ENCODE measurements at places on chromosomes 13 and 19. TPM values are rescaled to one million over a fixed set of nuclear protein-coding genes. Genes with fewer than 3 reads are reported as not detected.

Gene ZFP36
- 121 TPM for total RNA-seq

GRCh38 chr13:21076253-21076652 is 14.9 kb upstream of the LATS2 start:
- no peak overlapping the region for H3K27ac ChIP-seq
- DNase-seq: no peak
- peaks cover 4% of the 10 kb centered on the region for H3K27me3 ChIP-seq
- H3K36me3 ChIP-seq: no peaks in the 10 kb centered on the region
- no peaks in the 10 kb centered on the region for H3K4me1 ChIP-seq

DNA sequence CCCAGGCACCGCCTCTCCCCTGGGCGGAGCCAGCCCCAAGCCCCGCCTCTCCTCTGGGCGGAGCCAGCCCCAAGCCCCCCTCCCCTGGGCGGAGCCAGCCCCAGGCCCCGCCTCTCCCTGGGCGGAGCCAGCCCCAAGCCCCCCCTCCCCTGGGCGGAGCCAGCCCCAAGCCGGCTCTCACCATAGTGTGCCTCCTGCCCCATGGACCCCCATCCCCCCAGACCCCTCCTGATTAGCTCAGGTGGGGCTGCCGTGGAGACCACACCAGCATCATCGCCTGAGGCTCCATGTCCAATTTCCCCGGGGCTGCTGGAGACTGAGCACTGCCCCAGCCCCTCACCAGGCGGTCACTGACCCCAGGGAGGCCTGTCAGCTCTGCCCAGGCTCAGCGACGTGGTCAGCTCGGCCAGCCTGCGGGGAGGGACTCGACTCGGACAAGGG is 4.2 kb upstream of the MADCAM1 start:
- no peak overlapping the region for H3K4me3 ChIP-seq
- H3K36me3 ChIP-seq: no peaks in the 10 kb centered on the region
- DNase-seq: no peak
- H3K4me1 ChIP-seq: peaks cover 7% of the 10 kb centered on the region

DNA sequence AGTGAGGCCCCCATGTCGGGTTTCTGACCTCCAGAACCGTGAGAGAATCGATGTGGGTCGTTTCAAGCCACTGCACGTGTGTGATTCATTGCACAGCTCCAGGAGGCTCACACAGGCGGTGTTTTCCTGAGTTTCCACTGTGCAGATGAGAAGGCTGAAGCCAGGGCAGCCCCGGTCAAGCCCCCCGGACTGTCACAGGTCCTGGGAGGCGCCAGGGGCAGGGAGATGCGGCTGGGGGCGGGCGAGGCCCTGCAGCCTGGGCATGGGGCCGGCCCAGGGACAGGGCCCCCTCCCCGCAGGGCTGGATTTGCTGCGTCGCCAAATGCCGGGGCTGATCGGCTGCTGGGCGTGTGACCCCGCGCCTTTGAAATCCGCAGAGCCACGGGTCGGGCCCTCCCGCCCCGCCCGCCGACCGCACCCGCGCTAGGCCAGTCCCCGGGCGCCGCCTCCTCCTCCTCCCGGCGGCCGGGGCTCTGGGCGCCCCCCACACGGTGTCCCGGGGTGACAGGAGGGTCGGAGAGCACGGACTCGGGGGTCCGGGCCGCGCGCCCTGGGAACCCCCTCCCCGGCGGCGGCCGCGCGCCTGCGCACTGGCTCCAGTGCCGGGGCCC is 9.9 kb upstream of the MKNK2 start:
- peaks cover 21% of the 10 kb centered on the region for H3K4me1 ChIP-seq
- peak; percentile 78 for DNase-seq
- no peaks in the 10 kb centered on the region for H3K27me3 ChIP-seq
- H3K27ac ChIP-seq: peak overlapping the region; percentile 98
- no peaks in the 10 kb centered on the region for H3K36me3 ChIP-seq

DNA sequence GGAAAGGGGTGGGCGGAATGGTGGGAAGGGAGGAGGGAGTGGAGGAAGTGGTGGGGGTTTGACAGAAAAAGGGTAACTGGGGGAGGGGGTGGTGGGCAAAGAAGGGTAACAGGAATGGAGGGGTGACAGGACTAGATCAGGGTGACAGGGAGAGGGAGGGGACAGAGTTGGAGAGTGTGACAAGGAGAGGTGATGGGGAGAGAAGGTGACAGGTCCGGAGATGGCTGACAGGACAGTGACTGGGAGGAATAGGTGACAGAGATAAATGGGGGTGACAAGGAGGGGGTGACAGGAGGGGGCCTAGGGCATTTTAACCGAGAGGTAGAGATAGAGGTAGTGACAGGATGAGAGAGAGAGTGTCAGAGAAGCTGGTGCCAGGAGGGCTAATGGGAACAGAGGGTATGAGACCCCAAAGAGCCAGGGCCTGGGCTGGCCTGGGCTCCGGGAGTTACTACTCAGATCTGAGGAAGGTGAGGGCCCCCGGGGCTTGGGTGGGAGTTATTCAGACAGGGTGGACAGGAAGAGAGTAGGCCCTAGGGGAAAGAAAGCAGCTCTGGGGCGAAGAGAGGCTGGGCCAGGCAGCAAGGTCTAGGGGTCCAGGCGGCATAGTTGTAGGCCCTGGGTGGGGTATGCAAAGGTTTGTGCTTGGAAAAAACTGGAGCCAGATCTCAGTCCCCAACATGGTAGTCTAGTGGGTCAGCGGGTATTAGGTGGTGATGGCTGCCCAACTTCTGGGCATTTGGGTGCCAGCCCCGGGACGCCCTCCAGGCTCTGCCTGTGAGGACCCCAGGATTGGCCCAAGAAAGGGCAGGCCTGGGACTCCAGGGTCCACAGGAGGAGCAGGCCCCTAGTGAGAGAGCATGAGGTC is 660 bp downstream of the CIC start:
- no peaks in the 10 kb centered on the region for H3K36me3 ChIP-seq
- H3K27me3 ChIP-seq: no peaks in the 10 kb centered on the region
- DNase-seq: peak; percentile 52
- peak overlapping the region; percentile 77 for H3K27ac ChIP-seq

GRCh38 chr19:33887891-33888290 is 91.2 kb downstream of the KCTD15 start:
- no peak overlapping the region for H3K4me3 ChIP-seq
- no peak for DNase-seq
- H3K27me3 ChIP-seq: no peaks in the 10 kb centered on the region
- H3K27ac ChIP-seq: no peak overlapping the region
- no peaks in the 10 kb centered on the region for H3K4me1 ChIP-seq
- no peaks in the 10 kb centered on the region for H3K36me3 ChIP-seq

DNA sequence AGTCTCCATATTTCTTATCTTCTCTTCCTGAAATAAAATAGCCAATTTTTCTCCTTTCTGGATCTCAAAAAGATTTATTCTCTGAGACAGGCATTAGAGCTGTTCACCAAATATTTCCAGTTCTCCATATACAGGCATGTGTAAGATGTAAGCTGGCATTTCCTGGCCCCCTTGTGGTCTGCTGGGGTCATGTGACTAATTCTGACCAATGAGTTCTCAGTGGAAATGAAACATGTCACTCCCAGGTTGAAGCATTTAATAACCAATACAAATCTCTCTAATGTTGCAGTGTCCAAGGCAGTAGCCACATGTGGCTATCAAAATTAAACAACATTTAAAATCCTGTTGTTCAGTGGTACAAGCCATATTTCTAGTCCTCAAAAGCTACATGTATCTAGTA is 14.8 kb upstream of the CACNA1A start:
- H3K27me3 ChIP-seq: no peaks in the 10 kb centered on the region
- no peaks in the 10 kb centered on the region for H3K36me3 ChIP-seq
- no peak for DNase-seq
- no peak overlapping the region for H3K4me3 ChIP-seq
- H3K27ac ChIP-seq: no peak overlapping the region

DNA sequence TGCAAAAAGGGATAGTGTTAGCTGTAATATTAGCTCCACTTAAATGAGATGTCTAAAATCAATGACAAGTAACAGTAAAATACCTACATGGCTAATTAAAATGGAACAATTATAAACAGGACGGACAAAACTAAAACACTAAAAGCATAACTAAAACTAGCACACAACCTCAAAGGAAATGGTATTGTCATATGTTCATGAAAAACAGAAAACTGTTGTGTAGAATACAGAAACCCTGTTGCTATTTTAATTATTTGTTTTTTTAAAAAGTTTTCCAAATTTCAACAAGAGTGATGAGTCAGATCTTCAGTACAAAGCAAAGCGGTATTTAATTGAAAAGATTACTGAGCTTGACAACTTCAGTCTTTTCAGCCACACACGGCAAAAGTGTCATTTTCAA is 4.2 kb downstream of the RCBTB2 start:
- H3K27me3 ChIP-seq: no peaks in the 10 kb centered on the region
- no peak overlapping the region for H3K4me3 ChIP-seq
- H3K4me1 ChIP-seq: no peaks in the 10 kb centered on the region
- H3K36me3 ChIP-seq: no peaks in the 10 kb centered on the region

DNA sequence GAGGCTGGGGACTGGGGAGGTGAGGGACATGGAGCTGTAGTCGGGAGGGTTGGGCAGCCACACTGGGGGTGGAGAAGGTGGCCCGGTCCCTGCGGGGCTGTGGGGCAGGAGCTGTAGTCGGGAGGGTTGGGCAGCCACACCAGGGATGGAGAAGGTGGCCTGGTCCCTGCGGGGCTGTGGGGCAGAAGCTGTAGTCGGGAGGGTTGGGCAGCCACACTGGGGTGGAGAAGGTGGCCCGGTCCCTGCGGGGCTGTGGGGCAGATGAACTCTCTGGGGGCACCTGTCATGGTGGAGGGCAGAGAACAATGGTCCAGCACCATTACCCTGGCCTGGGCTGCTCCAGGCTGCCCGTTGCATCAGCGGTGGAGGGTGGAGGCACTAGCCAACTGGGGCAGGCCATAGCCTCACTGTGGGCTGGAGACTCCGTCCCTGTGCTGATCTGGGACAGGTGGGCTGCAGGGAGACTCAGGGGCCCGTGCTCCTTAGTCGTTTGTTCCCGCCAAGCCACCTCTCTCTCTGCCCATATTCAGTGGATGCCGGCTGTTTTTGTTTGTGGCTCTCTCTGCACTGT is 51.4 kb downstream of the ATP11A start:
- no peaks in the 10 kb centered on the region for H3K4me1 ChIP-seq
- H3K36me3 ChIP-seq: no peaks in the 10 kb centered on the region
- no peak overlapping the region for H3K4me3 ChIP-seq
- H3K27me3 ChIP-seq: no peaks in the 10 kb centered on the region
- no peak for DNase-seq

Data from colonic mucosa (tissue), 4 donors.